Activated CD4-positive, alpha-beta T cell treated with anti-CD3 and anti-CD28 coated beads for 36 hours (primary cell): ENCODE measurements at places on chromosomes 11 and 22.

- H3K27me3 ChIP-seq, result no peaks in the 10 kb centered on the region
- H3K27ac ChIP-seq, result no peak overlapping the region
- no peaks in the 10 kb centered on the region for H3K4me1 ChIP-seq
- no peak overlapping the region for H3K4me3 ChIP-seq
- DNase-seq, result no peak
Measured at GRCh38 chr11:10108915-10109680, 184.9 kb downstream of the SBF2 start.

- H3K36me3 ChIP-seq, result peaks cover 1% of the 10 kb centered on the region
- no peak overlapping the region for H3K4me3 ChIP-seq
- no peak for DNase-seq
- no peak overlapping the region for H3K27ac ChIP-seq
- H3K4me1 ChIP-seq, result peaks cover 2% of the 10 kb centered on the region
Measured at GRCh38 chr11:68092411-68092810, 28.8 kb downstream of the CHKA start.

DNA sequence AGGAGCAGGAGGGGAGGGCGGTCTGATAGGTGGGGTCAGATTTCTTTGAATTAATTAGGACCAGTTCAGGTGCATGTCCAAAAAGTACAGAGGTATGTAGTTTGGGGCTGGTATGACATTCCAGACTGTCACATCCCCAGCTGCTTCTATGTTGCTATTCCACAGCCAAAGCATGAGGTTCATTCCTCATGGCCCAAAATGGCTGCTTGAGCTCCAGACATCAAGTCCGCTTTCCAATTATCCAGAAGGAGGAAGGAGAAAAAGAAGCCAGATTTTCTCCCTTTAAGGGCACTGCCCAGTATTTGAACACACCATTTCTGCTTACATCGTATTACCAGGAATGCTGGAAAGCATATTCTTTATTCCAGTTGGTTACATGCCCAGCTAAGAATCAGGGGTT, 58.0 kb upstream of the CD82 start:
- no peaks in the 10 kb centered on the region for H3K36me3 ChIP-seq
- H3K27me3 ChIP-seq, result peaks cover 7% of the 10 kb centered on the region
- DNase-seq, result no peak
- H3K27ac ChIP-seq, result no peak overlapping the region

DNA sequence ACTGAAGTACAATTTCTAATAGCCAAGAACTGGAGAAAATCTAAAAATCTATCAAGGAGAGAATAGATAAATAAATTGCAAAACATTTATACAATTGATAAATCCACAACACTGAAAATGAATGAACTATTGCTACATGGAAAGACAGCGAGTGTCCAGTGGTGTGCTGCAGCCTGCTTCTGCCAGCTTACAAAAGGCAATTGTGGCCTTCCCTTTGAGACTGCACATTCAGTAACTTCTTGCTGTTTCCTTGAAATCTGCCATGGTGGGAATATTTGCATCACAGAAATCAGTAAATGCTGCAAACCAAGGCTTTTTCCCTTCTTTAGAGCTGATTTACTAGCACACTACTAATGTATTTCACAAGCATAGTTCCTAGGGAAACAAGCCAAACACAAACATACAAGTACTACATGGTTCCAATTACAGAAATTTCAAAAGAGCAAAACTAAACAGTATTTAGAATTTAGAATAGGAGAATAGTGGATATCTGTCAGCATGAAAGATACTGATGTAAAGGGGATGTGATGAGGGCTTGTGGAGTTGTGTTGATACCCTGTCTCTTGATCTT, 76.9 kb upstream of the TRIM77 start:
- no peaks in the 10 kb centered on the region for H3K4me1 ChIP-seq
- no peaks in the 10 kb centered on the region for H3K36me3 ChIP-seq
- DNase-seq, result no peak
- H3K27ac ChIP-seq, result no peak overlapping the region
- no peak overlapping the region for H3K4me3 ChIP-seq

DNA sequence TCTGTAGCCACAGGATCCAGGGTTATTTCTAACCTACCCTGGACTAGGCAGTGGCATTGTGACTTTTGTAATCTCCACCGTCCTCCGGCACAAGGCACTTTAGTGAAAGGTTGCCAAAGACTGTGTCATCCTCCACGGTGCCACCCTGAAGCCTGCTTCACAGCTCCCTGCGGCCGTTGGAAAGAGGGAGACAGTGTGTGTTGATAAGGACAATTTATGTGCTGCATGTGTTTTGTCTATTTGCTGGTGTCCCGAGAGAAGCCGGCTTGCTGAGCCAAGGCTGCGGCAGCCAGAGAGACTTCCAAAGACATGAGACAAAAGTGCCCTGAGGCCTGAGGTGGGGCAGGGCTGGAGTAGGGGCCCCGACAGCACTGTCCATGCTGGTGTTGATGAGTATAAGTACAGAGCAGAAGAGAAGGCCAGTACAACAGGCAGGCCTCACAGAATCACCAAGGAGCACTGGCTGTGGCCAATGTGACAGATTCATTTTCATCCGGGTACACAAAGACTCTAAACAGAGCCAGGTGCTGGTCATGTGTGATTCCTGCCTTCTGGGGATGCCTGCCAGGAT, 40.9 kb downstream of the GALNT18 start:
- DNase-seq, result no peak
- peaks cover 3% of the 10 kb centered on the region for H3K27me3 ChIP-seq
- no peaks in the 10 kb centered on the region for H3K4me1 ChIP-seq
- no peak overlapping the region for H3K4me3 ChIP-seq

DNA sequence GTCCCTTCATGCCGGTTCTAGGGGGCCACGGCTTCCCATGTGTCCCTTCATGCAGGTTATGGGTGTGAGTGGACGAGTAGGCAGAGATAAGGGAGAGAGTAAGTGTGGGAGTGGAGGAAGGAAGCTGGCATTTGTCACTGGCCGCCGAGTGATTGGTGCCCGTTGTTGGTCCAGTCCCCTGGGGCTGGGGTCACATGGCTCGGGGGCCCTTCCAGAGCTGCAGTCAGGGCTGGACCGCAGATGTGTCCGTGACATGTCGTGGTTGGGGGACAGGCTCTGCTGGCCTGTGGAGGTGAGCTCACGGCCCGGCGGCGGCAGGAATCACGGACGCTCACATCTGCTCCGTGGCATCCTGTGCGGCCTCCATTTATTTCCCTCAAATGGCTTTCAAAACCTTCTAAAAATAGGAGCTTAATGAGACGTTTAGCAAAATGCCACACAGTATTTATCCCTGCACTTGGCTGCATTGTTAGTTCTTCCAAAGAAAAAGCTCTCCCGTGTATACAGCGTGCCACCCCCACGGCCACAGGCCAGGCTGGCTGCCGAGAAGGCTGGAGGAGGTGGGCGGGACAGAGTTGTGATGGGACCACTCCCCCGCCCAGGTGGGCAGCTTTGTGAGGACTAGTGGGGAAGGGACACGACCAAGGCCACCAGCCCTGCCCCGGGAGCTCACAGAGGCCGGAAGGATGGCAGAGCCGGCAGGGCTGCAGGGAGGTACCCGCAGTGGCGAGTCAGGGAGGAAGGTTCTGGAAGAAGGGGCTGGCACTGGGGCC, 386.7 kb downstream of the TBC1D22A start:
- DNase-seq, result no peak
- H3K27me3 ChIP-seq, result no peaks in the 10 kb centered on the region
- H3K4me1 ChIP-seq, result no peaks in the 10 kb centered on the region
- peaks cover 4% of the 10 kb centered on the region for H3K36me3 ChIP-seq
- no peak overlapping the region for H3K27ac ChIP-seq
- H3K4me3 ChIP-seq, result no peak overlapping the region

DNA sequence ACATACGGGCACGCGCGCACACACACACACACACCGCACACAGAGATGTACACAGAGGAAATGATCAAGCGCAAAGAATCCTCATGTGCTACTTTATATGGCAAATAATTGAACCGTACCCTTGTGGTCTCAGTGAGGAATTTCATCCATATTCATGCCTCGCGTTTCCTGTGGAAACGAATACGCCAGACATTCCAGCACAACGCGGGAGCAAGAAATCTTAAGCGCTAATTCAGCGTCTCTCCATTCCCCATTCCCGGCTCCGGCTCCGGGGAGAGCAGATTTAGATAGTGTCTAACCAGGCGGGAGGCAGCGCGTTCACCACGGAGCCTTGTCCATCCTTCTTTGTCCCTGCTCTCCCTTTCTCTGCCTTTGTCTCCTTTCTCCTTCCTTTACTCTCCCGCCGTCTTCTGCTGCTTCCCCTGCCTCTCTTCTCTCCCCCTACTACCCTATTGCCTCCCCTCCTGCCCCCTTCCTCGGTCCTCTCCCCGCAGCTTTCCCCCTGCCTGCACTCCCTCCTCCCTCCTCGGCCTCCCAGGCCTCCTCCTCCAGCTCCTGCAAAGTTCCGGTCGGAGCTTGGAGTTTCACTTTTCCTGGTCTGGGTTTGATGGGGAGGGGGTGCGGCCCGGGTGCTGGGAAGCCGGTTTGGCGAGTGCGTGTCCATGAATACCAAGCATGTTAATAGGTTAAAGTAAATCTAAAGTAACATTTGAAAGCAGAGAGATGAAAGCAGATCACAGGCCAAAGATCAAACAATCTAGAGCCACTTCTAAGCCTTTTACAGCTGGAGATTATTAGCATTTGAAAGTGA, 579.3 kb downstream of the BUD13 start:
- peaks cover 34% of the 10 kb centered on the region for H3K27me3 ChIP-seq
- no peaks in the 10 kb centered on the region for H3K4me1 ChIP-seq
- H3K27ac ChIP-seq, result no peak overlapping the region
- no peak for DNase-seq

GRCh38 chr22:47550524-47551430, 788.3 kb downstream of the TBC1D22A start:
- no peak for DNase-seq
- no peaks in the 10 kb centered on the region for H3K27me3 ChIP-seq
- H3K4me3 ChIP-seq, result no peak overlapping the region
- no peaks in the 10 kb centered on the region for H3K4me1 ChIP-seq
- H3K27ac ChIP-seq, result no peak overlapping the region

GRCh38 chr11:94447149-94447548, 45.9 kb upstream of the GPR83 start:
- H3K36me3 ChIP-seq, result peaks cover 34% of the 10 kb centered on the region
- H3K4me3 ChIP-seq, result no peak overlapping the region
- H3K27me3 ChIP-seq, result no peaks in the 10 kb centered on the region
- H3K4me1 ChIP-seq, result no peaks in the 10 kb centered on the region
- H3K27ac ChIP-seq, result no peak overlapping the region

- H3K4me3 ChIP-seq, result no peak overlapping the region
- H3K4me1 ChIP-seq, result no peaks in the 10 kb centered on the region
- no peak for DNase-seq
- H3K27me3 ChIP-seq, result no peaks in the 10 kb centered on the region
Measured at GRCh38 chr22:19240813-19241592, 50.5 kb downstream of the CLTCL1 start.

DNA sequence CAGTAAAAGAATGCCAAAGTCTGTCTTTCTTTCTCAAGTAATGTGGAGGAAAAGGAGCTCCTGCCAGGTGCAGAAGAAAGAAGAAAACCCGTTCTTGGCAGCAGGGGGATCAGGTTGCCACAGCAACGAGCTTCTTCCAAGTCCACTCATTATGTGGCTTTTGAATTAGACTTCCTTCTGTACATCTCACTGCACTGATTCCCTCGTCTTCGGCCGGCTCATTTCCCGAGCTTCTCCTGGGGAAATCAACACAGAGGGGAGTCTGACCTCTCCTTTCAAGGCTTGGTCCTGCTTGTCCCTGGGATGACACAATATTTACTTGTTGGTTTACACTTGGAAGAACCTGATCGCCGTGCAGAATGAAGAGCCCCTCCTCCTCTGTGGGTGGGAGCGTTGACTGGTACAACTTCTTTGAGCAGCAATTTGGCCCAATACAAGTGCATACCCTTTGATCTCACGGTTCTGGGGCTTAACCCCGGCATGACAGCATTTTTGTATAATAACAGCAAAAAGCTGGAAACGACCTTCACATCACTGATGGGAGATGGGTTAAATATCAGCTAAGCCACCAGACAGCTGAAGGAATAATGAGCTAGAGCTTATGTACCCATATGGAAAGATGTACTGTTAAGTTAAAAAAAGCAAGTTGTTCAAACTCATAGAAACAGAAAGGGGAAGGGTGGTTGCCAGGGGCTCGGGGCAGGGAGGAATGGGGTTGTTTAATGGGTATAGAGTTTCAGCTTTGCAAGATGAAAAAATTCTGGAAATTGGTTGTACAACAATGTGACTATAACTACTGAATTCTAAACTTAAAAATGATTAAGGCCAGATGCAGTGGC, 35.4 kb downstream of the MCHR1 start:
- peaks cover 3% of the 10 kb centered on the region for H3K27me3 ChIP-seq
- H3K27ac ChIP-seq, result no peak overlapping the region
- H3K4me1 ChIP-seq, result peaks cover 20% of the 10 kb centered on the region

- peaks cover 18% of the 10 kb centered on the region for H3K4me1 ChIP-seq
- H3K27ac ChIP-seq, result no peak overlapping the region
- H3K4me3 ChIP-seq, result no peak overlapping the region
- no peak for DNase-seq
- peaks cover 16% of the 10 kb centered on the region for H3K27me3 ChIP-seq
Measured at GRCh38 chr11:33696931-33697638, 3.5 kb downstream of the C11orf91 start.

- DNase-seq, result no peak
- H3K27ac ChIP-seq, result no peak overlapping the region
- H3K27me3 ChIP-seq, result peaks cover 3% of the 10 kb centered on the region
- no peaks in the 10 kb centered on the region for H3K36me3 ChIP-seq
Measured at GRCh38 chr11:119964136-119965025, 173.5 kb downstream of the TRIM29 start.

DNA sequence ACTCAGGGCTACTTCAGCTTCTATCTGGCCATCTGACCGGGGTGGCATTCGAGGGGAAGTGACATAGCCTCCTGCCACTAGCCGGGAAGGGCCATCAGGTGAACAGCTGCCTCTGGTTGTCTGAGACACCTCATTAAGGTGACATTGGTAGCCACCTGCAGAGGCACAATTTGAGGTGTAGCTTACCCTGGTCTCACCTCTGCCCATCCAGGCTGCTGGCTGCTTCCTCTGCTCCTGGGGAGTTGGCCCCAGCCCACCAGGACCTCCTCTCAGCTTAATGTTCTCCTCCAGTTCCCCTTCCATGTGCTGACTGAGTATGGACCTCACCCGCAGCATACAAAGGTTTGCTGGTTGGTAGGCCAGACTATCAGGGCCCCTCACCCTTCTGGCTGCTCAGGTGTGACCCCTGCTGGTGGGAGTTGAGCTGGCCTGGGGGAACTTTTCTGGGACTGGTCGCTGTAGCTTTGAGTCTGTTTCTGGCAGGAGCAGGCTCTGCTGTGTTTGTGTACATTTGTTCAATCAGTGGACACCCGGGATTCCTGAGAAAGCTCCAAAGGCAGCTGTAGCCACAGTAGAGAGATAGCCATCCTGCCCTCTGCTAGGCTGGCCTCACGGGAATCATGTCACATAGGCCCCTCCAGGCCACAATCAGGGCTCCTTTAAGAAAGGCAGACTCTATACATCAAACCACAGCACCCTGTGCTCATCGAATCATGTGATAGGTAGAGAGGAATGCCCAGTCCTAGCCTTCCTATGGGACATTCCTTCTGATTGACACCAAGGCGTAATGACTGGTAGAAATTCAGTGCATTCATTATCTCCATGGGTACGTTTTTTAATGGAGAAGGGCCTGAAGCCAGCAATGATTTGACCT, 295.1 kb upstream of the PLET1 start:
- H3K4me3 ChIP-seq, result no peak overlapping the region
- H3K27ac ChIP-seq, result no peak overlapping the region
- peak; percentile 86 for DNase-seq
- no peaks in the 10 kb centered on the region for H3K36me3 ChIP-seq
- H3K27me3 ChIP-seq, result no peaks in the 10 kb centered on the region

- H3K4me1 ChIP-seq, result peaks cover 13% of the 10 kb centered on the region
- H3K36me3 ChIP-seq, result peaks cover 4% of the 10 kb centered on the region
- peaks cover 7% of the 10 kb centered on the region for H3K27me3 ChIP-seq
- no peak overlapping the region for H3K4me3 ChIP-seq
- H3K27ac ChIP-seq, result no peak overlapping the region
Measured at GRCh38 chr11:69425444-69425843, 56.0 kb upstream of the LINC01488 start.
